Activated T-cell treated with anti-CD3 and anti-CD28 coated beads, Interleukin-2, amount 50 U/mL, for 4 hours (primary cell): ENCODE measurements at places on chromosomes 16 and 17. TPM values are rescaled to one million over a fixed set of nuclear protein-coding genes. Genes with fewer than 3 reads are reported as not detected.

DNA sequence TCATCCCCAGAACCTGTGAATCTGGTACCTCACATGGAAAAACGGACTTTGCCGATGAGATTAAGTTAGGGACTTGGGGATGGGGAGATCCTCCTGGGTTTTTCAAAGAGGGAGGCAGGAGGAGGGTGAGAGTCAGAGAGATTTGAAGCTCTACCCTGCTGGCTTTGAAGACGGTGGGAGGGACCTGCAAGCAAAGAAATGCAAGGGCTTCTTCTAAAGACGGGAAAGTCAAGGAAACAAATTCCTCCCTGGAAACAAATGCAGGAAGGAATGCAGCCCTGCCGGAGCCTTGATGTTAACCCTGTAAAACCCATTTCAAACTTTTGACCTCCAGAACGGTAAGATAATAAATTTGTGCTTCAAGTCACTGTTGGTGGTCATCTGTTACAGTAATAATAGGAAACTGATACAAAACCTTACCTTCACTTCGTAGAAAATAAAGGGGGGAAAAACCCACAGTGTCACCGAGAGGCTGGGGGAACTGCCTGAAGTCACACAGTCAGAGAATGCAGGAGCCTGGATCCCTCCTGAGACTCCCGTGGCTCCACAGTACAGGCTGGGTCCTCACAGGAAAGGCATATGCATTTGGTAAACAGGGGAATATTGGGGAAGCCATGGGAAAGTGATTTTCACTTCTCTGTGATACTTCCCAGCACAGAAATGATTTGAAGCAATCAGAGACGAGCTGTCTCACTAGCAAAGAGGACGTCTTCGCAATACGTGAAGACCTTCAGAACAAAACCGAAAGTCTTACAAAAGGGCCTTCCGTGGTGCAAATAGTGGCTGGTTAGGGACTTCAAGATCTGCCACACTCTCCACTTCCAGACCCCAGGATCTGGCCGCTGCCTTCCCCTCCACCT, 58.9 kb upstream of the CLEC3A start:
- DNase-seq, result no peak

DNA sequence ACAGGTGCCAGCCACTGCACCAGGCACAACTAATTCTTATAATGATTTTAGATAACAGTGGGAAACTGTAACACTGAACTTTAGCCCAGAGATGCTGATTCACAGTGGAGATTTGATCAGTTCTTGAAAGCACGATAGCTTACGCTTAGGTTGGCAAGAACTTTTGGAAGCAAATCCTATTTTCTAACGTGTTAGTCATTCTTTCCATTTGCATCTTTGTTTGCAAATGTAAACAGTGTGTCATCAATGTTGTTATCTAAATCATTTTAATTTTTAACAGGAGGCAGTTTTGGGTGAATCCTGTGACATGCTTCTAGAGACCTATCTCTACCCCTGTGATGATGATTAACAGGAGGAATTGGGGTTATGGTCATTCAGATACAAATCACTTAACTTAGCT, 35.7 kb upstream of the GNA13 start:
- no peak for DNase-seq

DNA sequence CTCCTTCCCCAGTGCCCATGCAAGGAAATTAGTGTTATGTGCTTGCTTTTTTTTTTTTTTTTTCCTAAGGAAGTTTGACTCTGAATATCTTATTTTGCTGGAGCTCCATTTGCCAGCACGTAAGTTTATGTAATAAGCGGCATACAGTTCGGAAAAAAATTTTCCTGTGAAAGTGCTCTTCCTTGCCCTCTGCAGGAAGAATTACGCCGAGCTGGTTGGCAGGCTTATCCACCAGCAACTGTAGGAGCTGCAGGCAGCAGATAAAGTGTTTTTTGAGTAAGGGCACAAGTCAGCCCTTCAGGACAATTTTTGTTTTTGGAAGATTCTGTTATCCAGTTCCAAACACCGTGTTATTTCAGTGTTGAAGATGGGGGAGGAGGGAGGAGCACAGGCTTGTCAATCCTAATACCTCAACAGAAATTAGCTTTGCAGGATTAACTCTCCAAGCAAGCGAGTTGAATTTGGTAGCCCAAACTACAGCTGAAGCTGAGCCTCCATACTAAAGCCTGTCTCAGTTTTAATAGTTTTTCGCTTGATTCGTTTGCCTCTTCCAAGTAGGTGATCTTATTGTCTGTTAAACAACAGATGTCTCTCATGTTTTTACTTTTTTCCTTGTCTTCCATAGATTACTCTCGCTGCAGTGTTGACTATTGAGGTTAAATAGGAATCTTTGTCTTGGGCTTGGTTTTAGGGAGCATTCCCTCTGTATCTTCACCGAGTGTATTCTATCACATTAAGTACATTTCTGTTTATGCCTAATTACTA, 1.1 kb downstream of the SPECC1 start:
- peak; percentile 6 for DNase-seq

DNA sequence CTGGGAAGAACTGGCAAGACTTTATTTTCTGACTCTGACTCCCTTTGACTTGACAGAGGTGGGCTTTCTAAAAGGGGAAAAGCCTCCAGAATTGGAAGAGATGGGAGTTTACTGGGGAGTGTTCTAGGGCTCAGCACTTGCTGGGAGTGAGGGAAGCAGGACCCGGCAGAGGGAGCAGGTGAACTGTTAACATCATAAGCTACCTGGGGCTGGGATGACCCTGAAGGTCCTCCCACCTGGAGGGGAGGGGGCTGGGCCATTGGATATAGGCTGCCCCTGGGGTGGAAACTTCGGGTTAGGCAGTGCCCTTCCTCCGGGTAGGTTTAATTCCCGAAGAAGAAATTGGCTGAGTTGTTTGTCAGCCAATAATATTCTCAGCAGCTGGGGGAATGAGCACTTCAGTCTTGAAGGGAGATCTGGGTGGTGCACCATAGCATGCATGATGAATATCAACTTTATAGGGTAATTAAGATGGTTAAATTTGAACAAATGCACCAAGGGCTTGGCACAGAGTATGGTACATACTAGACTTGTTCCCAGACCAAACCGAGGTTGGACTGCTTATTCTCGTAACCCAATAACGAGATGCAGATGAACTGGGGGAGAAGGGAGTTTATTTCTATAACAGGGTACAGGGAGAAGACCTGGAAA, 337.0 kb downstream of the HAPSTR1 start:
- no peak for DNase-seq

- no peak for DNase-seq
Measured at GRCh38 chr16:50478773-50479149, 69.4 kb upstream of the NKD1 start.

OR1F1 gene
- total RNA-seq, result not detected
